ENCODE measurements at places on chromosomes 2 and 18.

DNA sequence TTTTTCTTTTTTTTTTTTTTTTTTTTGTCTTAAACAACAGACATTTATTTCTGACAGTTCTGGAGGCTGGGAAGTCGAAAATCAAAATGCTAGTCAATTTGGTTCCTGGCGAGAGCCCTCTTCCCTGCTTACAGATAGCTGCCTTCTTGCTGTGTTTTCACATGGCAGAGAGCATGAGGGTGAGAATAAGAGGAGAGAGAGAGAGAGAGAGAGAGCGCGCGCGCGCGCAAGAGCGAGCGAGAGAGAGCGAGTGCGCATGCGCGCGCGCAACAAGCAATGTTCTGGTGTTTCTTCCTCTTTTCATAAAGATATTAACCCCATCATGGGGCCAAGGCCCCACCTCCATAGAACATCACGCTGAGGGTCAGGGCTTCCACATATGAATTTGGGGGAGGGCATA lies 20.9 kb downstream of the MTCL1 start:
- no peak for DNase-seq

DNA sequence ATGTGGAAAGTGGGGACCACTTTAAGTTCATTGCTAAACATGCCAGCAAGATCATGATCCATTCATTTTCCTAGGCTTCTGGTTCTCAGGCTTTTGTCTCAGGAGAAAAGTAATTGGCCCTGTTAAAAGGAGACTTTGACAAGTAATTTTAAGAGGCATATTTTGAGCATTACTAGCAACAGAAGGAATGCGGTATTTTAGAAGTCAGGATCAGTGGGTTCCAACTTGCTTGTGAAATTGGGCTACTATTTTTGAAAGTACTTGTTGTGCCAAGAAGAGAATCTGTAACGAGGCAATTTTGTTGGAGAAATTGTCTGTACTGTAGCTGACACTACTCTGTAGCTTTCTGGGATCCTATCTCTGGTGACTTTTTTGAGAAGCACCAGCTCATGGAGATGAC lies 59.4 kb downstream of the CERS6 start:
- DNase-seq, result peak; percentile 91

DNA sequence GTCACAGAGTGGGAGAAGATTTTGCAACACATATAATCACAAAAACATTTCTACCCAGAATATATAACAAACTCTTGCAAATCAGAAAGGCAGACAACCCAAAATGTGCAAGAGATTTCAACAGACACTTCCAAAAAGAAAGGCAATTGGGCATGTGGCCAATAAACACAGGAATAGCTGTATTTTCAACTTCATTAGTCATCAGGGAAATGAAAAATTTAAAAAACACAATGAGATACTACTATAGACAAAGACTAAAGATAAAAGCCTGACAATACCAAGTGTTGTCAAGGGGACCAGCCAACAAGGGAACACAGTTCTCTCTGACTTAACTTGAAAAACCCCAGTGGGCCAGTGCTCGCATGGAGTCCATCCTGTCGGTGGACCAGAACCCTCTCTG lies 40.5 kb downstream of the MTHFD2 start:
- peak; percentile 84 for DNase-seq

GRCh38 chr18:6120820-6121279 lies 225.5 kb upstream of the TMEM200C start:
- DNase-seq, result no peak

DNA sequence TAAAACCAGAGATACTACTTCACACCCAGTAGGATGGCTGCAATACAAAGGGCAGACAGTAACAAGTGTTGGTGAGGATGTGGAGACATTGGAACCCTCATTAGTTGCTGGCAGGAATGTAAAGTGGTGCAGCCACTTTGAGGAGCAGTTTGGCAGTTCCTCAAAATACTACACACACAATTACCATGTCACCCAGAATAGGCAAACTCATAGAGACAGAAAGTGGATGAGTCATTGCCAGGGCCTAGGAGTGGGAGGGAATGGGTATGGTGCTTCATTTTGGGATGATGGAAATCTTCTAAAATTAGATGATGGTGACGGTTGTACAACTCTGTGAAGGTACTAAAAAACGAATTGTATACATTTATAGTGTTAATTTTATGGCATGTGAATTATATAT lies 54.8 kb downstream of the ATP9B start:
- no peak for DNase-seq

DNA sequence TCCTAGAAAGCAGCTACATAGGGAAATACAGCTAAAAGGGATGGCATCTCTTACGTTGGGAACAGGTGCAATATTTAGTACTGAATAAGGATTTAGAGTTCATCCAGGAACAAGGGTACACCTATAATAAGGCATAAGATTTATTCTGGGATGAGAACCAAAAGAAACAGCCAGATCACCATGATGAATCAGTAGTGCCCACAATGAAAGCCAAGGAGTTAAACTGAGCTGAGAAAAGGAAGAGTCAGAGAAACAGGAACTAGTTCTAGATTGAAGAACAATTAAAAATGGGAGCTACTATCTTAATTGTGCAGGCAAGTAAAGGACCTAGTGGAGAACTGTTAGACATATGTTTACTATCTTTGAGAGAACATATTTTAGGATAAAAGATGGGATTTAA lies 692.3 kb downstream of the LRP1B start:
- DNase-seq, result peak; percentile 14

- DNase-seq, result no peak
Observed at GRCh38 chr2:42976351-42976750, 184.0 kb upstream of the HAAO start.

DNA sequence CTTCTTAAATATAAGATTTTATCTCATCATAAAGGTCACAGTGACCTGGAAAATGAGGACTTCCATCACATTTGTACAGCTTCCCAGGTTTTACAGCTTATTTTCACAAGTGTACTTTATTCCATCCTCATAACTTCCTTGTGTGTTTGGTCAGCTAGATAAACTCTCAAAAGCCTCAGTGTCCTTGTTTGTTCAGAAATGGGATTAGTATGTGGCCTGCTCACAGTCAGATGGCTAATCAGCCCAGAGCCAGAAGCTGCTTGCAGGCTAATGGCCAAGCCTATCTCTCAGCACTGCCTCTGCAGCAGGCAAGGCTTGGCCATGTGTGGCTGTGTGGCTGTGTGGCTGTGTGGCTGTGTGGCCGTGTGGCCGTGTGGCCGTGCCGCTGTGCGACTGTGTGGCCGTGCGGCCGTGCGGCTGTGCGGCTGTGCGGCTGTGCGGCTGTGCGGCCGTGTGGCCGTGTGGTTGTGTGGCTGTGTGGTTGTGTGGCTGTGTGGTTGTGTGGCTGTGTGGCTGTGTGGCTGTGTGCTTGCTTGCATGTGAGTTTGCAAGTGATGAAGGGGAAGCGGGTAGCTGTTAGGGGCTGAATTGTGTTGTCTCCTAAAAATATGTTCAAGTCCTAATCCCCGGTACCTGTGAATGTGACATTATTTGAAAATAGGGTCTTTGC lies 233.0 kb upstream of the TNP1 start:
- no peak for DNase-seq

DNA sequence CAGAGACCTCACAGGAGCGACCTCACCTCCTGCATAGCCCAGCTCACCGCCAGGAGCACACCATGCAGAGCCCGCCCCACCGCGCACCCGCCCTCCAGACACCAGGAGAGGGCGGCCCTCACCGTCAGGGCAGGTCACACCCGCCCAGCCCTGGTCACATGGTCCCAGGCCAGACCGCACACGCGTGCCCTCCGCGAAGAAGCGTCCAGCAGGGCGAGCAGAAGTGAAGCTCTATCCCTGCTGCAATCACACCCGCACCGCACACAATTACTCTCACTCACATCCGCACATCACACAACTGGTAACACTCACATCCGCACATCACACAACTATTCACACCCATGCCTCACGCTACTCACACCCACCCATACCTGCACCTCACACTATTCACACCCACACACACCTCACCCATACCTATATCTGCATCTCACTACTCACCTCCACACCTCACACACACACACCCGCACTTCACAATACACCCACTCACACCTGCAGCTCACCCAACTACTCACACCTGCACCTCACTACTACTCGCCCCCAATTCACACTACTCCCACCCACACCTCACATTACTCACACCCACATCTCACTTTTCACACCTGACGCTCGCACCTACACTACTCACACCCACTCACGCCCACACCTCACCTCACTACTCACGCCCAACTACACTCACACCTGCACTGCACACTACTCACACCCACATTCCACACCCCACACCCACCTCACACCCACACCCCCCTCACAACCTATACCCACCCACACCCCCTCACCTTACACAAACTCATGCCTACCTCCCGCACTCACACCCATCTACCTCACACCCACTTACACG lies 242.0 kb downstream of the HDAC4 start:
- no peak for DNase-seq

GRCh38 chr2:223465793-223466192 lies 136.4 kb downstream of the SCG2 start:
- peak; percentile 100 for DNase-seq

GRCh38 chr2:160291382-160291781 lies 91.3 kb upstream of the ITGB6 start:
- no peak for DNase-seq

DNA sequence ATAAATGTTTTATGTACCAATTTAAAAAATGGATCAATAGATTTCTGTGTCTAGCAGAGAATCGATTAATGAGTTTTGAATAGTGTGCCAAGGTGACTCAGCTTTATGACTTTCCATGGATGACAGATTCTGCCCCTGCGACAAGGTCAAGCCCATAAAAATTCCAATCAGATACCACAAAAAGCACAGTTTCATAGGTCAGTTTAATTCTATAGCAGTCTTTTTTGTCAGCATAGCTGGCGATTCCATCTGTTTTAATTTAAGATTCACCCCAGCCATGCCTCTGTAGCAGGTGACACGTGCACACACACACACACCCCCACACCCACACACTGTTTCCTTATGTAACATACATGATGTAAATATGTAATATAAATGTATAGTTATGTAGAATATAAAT lies 28.9 kb downstream of the RAB31 start:
- DNase-seq, result no peak

DNA sequence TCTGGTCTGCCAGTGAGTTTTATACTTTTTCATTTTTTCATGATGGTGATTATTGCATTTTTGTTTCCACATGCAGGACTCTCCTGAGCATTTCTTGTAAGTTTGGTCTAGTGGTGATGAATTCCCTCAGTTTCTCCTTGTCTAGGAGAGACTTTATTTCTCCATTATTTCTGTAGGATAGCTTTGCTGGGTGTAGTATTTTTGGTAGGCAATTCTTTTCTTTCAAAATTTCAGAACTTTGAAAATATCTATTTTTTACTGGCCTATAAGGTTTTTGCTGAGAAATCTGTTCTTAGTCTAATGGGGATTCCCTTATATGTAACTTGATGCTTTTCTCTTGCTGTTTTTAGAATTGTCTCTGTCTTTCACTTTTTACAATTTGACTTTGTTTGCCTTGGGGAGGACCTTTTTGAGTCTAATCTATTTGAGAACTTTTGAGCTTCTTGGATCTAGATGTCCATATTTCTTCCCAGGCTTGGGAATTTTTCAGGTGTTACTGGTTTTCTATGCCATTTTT lies 149.1 kb downstream of the UBR3 start:
- DNase-seq, result no peak

GRCh38 chr2:216888887-216889622 lies 29.2 kb upstream of the TNP1 start:
- no peak for DNase-seq

GRCh38 chr2:75640621-75641121 lies 5.9 kb upstream of the MRPL19 start:
- peak; percentile 81 for DNase-seq

GRCh38 chr18:74674487-74674886 lies 76.8 kb downstream of the ZNF407 start:
- no peak for DNase-seq

GRCh38 chr18:3100498-3101132 lies 87.7 kb upstream of the LPIN2 start:
- no peak for DNase-seq

GRCh38 chr2:47945046-47945781 lies 38.9 kb upstream of the FBXO11 start:
- no peak for DNase-seq

GRCh38 chr2:16105669-16106281 lies 165.4 kb downstream of the MYCN start:
- DNase-seq, result no peak

GRCh38 chr2:191410646-191411436 lies 165.6 kb downstream of the MYO1B start:
- no peak for DNase-seq

GRCh38 chr2:25505622-25506021 lies 163.9 kb upstream of the DNMT3A start:
- peak; percentile 31 for DNase-seq

- DNase-seq, result peak; percentile 9
Observed at GRCh38 chr2:133641942-133642725, 73.9 kb upstream of the NCKAP5 start.

DNA sequence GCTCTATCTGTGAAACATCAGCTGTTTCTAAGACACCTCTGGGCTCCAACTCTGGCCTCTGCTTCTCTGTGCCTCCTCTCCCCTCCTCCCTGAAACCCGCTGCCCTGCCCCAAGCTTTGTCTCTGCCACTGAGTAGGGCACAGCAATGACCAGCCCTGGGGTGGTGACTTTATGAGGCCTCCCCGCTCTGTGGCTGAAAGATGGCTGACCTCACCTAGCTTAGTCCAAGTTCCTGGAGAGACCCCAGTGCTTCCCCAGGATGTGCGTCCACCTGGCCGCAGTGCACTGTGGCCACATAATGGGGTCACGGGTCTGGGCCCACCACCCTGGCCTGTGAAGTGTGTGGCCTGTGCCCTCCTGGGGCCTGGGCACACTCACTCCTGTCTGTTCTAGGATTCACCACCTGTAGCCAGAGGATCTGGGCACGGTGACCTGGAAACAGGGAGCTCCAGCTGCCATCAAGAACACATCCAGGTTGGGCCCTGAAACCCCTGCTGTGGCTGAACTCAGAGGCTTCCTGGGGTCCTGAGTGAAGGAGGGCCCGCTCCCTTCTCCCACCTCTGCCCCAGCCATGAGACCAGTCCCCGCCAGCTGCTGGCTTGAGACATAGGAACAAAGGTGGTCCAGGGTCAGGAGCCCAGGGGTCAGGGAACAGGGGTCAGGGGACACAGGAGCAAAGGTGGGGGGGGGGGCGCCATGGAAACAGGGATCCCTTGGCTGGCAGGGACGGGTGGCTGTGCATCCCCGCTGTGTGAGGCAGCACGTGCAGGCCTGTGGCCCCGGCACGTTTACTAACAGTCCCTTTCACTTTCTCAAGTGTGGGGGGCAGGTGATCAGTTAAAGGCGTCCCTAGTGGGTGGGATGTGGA lies 29.3 kb upstream of the OTOS start:
- no peak for DNase-seq

- no peak for DNase-seq
Observed at GRCh38 chr2:106057206-106057605, 136.9 kb downstream of the UXS1 start.

DNA sequence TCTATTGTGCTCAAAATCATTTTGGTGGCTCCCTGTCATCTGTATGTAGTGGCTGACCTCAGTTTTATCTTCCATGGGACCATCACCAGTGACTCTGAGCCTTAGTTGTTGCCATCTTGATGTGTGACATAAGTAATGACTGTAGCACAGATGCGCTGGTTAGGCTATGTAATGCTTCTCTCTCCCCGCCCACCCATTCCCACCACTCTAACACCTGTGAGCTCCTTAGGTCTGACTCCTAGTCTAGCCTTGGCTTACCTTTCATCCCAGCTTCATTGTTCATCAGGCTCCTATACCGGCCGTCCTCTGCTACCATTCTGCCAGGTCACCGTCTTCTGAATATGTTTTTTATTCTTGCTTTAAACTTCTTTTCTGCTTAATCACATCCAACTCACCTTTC lies 17.2 kb downstream of the MYO1B start:
- DNase-seq, result peak; percentile 54

- no peak for DNase-seq
Observed at GRCh38 chr2:17821535-17822444, 5.5 kb downstream of the MSGN1 start.
